RWPE2 (cell line): ENCODE measurements at places on chromosomes 1 and 21.

- peak overlapping the region; percentile 68 for H3K27ac ChIP-seq
- H3K4me1 ChIP-seq, result peaks cover 34% of the 10 kb centered on the region
- no peak overlapping the region for H3K4me3 ChIP-seq
- H3K36me3 ChIP-seq, result no peaks in the 10 kb centered on the region
- no peak for DNase-seq
- no peaks in the 10 kb centered on the region for H3K27me3 ChIP-seq
Observed at GRCh38 chr21:27646691-27647090, 679.8 kb upstream of the ADAMTS5 start.

GRCh38 chr1:41639332-41639936, 155.0 kb upstream of the EDN2 start:
- no peak overlapping the region for H3K27ac ChIP-seq
- H3K27me3 ChIP-seq, result no peaks in the 10 kb centered on the region
- no peak overlapping the region for H3K4me3 ChIP-seq
- no peak for DNase-seq

DNA sequence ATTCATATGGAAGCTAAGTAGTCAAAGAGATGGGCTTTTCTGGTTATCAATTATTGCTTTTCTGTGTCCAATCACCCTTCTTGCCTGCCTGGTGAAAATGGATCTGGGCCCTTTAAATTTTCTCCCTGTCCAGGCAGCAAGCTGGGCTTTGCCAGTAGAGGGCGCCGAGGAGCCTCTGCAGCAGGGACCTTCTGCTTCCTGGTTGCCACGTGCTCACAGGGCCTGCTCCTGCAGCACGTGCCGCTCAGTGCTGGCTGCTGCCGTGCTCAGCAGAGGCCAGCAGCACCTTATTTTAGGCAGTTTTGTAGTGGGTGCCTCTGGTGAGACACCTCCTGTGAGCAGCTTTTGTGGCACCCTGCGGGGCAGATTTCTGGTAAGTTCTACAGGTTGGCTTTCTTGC, 4.0 kb downstream of the ACTL8 start:
- no peak for DNase-seq
- H3K27me3 ChIP-seq, result no peaks in the 10 kb centered on the region
- H3K4me3 ChIP-seq, result no peak overlapping the region
- H3K27ac ChIP-seq, result no peak overlapping the region

- H3K27ac ChIP-seq, result peak overlapping the region; percentile 96
- H3K4me3 ChIP-seq, result no peak overlapping the region
Observed at GRCh38 chr21:25371841-25372425, 235.3 kb downstream of the MRPL39 start.

- peaks cover 8% of the 10 kb centered on the region for H3K36me3 ChIP-seq
- H3K4me1 ChIP-seq, result no peaks in the 10 kb centered on the region
- no peaks in the 10 kb centered on the region for H3K27me3 ChIP-seq
- no peak overlapping the region for H3K4me3 ChIP-seq
- H3K27ac ChIP-seq, result no peak overlapping the region
Observed at GRCh38 chr1:220198186-220199005, 73.9 kb downstream of the RAB3GAP2 start.
